ENCODE measurements at places on chromosomes 5 and 9.

DNA sequence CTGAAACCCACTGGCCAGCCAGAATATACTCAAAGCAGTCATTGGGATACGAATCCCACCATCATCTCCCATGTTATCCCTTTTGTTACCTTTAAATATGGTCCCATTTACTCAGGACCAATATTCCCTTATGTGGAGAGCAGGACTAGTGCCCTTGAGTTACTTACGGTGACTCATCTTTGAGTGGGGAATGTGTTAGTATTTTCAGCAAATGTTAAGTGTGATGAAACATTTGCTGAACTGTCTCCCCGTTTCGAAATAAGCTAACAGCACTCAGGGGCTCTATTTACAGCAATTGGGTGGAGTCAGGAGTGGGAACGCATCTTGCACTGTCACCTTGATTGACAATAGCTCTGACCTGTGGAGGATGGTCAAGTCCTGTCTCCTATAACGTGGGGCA lies 67.4 kb downstream of the CTSL start:
- peak; percentile 11 for DNase-seq

GRCh38 chr5:36311956-36312355 lies 10.3 kb upstream of the RANBP3L start:
- DNase-seq: no peak

GRCh38 chr5:102107865-102108264 lies 188.2 kb downstream of the SLCO4C1 start:
- no peak for DNase-seq

DNA sequence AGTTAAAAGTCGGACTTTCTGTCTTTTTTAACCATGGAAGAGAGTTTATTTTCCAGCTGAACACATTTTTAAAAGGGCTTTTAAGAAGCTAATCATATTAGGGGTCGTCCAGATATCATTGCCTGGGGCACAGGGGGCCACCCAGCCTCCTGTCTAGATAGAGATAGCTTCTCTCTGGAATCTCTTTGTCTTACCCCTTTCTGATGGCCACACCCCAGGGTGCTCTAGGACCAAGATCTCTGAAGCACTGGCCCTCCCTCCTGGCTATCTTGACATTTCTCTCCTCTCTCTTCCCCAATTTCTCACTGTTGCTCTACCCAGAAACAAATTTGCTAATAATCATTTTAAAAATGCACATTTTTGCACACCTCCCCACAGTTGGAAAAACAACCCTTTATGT lies 204.4 kb downstream of the NXNL2 start:
- no peak for DNase-seq

DNA sequence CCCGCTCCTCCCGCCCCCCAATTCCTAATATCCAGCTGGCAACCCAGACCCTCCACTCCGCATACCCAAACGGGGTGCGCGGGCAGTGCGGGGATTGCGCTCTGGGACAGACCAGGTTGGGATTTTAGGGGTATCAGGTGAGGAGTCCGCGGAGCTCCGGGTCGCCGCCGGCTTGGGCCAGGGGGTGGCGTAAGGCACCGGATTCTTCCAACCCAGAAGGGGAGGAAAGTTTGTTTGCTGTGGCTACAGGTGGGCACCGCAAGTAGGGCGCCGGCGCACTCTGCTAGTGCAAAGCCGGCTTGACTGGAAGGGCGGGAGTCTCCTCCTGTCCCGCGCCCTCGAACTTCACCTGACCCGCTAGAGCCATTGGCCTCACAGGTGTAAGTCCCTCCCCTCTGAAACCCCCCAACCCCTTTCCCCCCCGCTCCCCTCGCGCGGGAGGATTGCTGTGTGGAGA lies 709 bp downstream of the IQGAP2 start:
- peak; percentile 69 for DNase-seq

DNA sequence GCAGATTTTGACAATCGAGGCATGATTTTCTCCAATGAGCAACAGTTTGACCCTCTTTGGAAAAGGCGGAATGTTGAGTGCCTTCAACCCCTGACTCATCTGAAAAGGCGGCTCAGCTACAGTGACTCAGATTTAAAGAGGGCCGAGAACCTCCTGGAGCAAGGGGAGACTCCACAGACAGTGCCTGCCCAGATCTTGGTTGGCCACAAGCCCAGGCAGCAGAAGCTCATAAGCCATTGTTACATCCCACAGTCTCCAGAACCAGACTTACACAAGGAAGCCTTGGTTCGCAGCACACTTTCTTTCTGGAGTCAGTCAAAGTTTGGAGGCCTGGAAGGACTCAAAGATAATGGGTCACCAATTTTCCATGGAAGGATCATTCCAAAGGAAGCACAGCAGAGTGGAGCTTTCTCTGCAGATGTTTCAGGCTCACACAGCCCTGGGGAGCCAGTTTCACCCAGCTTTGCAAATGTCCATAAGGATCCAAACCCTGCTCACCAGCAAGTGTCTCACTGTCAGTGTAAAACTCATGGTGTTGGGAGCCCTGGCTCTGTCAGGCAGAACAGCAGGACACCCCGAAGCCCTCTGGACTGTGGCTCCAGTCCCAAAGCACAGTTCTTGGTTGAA lies 13.6 kb downstream of the PTPDC1 start:
- DNase-seq: no peak

GRCh38 chr9:97441729-97442128 lies 29.8 kb downstream of the TDRD7 start:
- no peak for DNase-seq

GRCh38 chr5:33180900-33181299 lies 259.9 kb upstream of the TARS1 start:
- DNase-seq: no peak

All from CD4-positive, alpha-beta T cell treated with Interleukin-4 for 4 hours (primary cell).